Large intestine (tissue), 12 donors: ENCODE measurements at places on chromosomes 6 and 20. TPM values are rescaled to one million over a fixed set of nuclear protein-coding genes. Genes with fewer than 3 reads are reported as not detected.

- H3K27ac ChIP-seq = peak overlapping the region; percentile 59
- H3K36me3 ChIP-seq = peaks cover 50% of the 10 kb centered on the region
- H3K4me3 ChIP-seq = no peak overlapping the region
Observed at GRCh38 chr6:157181649-157182048, 141.7 kb downstream of the TMEM242 start.

GRCh38 chr6:73262671-73263569 lies at the start of gene KHDC1:
Gene KHDC1 (minus strand): TSS chr6:73263196. CDS start chr6:73242517, 20,679 bp downstream.
- H3K4me1 ChIP-seq = peaks cover 6% of the 10 kb centered on the region
- H3K4me3 ChIP-seq = peak within 1 kb of the TSS; percentile 65

Gene ZC2HC1B
- not detected for polyA plus RNA-seq

GRCh38 chr20:48455651-48456365 lies 372.0 kb downstream of the PREX1 start:
- no peaks in the 10 kb centered on the region for H3K36me3 ChIP-seq
- no peak overlapping the region for H3K27ac ChIP-seq
- no peaks in the 10 kb centered on the region for H3K4me1 ChIP-seq
- H3K4me3 ChIP-seq = no peak overlapping the region

Gene FRK
- polyA plus RNA-seq = 10.7 TPM

Gene ENPP1
- polyA plus RNA-seq = 9.5 TPM

DNA sequence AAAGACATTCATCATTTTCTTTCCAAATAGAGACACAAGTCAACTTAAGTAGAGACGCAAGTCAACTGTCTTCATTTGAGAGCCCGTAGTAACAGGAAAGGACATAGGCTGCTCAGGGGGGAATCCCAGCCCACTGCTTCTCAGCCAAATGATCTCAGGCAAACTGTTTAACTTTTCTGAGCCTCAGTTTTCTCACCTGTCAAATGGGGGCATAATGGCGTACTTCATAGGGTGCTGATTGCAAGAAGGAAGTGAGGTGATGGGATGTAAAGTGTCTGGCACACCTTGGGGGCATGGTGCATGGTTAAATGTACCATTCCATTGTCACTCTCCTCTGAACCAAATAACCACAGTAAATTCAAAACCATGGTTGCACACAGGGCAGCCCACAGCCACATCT lies 96.5 kb downstream of the EYA2 start:
- H3K27ac ChIP-seq = no peak overlapping the region
- H3K27me3 ChIP-seq = peaks cover 3% of the 10 kb centered on the region
- H3K36me3 ChIP-seq = no peaks in the 10 kb centered on the region
- no peak overlapping the region for H3K4me3 ChIP-seq

DNA sequence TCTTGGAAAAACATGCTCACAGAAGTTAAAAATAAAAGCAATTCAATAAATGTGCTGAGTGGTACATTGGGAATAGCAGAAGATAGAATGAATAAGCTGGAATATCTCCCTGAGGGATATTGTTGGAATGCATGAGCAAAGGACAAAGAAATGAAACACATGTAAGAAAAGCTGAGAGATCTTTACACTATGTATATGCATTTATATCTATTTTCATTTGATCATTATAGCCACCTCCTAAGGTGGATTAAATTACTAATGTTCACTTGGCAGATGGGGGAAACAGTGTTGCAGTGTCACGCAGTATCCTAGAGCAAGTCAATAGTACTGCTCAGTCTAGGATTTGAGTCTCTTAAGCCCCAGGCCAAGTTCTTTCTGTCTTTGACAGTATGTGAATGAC lies 542.0 kb upstream of the MARCKS start:
- H3K36me3 ChIP-seq = no peaks in the 10 kb centered on the region
- no peak overlapping the region for H3K4me3 ChIP-seq
- no peak for DNase-seq
- no peak overlapping the region for H3K27ac ChIP-seq
- no peaks in the 10 kb centered on the region for H3K27me3 ChIP-seq

DNA sequence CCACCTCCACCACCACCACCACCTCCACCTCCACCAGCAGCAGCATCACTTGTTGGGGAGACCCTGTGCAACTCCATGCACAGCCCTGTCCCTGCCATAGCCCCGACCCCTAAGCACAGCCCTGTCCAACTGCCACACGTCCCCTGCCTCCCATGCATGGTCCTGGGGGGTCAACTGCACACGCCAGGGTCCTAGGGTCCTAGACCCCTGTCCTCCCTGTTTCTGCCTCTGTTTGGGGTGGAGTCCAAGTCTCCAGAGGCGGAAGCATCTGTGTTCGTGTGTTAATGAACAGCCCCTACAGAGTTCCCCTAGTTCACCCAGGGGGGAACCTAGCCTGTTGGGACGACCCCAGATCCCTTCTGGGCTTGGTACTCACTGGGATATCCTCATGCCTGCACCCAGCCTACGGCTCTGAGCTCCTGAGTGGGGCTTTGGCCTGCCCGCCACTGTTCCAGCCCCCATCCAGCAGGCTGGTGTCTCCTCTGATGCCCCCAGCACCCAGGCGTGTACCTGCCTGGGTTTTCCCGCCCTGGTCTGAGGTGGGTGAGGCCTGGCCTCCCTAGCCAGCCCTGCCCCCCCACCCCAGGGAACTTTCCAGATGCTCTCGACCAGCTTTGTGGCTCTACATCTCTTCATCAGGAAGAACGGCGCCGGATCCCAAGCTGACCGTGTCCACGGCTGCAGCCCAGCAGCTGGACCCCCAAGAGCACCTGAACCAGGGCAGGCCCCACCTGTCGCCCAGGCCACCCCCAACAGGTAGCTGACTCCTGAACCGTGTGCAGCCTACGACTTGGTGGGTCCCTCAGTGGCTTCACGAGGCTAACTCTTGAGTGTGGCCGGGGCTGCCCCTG lies 2.5 kb upstream of the TNFRSF6B start:
- H3K4me3 ChIP-seq = no peak overlapping the region
- H3K36me3 ChIP-seq = peaks cover 25% of the 10 kb centered on the region
- H3K4me1 ChIP-seq = peaks cover 11% of the 10 kb centered on the region
- no peak overlapping the region for H3K27ac ChIP-seq

Gene FANCE
- 9.6 TPM for polyA plus RNA-seq

Gene UNC5CL
- 164 TPM for polyA plus RNA-seq

DNA sequence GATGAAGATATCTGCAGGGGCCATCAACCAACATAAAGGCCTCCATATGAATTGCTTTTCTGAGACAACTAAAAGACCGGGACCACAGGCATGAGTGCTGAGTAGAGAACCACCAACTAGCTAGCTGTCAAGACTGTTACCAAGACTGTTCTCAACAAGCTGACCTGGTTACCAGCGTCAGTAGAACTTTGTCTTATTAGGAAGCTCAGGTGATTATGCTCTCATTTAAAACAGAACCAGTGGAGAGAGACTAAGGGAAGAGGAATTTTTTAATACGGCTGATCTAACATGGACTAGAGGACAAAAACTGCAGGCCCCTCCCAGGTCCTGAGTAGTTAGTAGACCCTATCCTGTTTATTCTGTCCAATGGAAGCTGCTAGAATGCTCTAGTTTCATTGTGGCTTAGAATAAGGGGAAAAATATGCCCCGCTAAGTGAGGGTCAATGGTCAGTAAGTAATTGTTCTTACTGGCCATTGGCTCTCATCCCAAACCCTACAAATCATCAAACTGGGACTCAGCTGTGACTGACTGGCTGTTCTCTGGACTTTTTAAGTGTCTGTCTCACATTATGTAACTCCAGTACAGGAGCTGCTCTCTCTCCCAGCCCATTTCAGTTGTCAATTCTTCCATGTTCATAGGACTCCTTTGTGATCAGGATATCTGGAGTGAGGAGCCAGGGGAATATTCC lies 3.8 kb upstream of the DYNLRB1 start:
- H3K4me3 ChIP-seq = no peak overlapping the region
- peak overlapping the region; percentile 66 for H3K27ac ChIP-seq
- DNase-seq = peak; percentile 52
- H3K4me1 ChIP-seq = peaks cover 26% of the 10 kb centered on the region
- no peaks in the 10 kb centered on the region for H3K27me3 ChIP-seq

GRCh38 chr6:90492369-90492768 lies 94.5 kb downstream of the MAP3K7 start:
- no peaks in the 10 kb centered on the region for H3K4me1 ChIP-seq
- no peak overlapping the region for H3K4me3 ChIP-seq
- H3K27ac ChIP-seq = no peak overlapping the region
- H3K27me3 ChIP-seq = peaks cover 2% of the 10 kb centered on the region
- DNase-seq = no peak
- H3K36me3 ChIP-seq = no peaks in the 10 kb centered on the region

- H3K4me3 ChIP-seq = no peak overlapping the region
- H3K4me1 ChIP-seq = no peaks in the 10 kb centered on the region
- no peak for DNase-seq
- peaks cover 4% of the 10 kb centered on the region for H3K27me3 ChIP-seq
Observed at GRCh38 chr6:170011204-170012036, 260.0 kb downstream of the ERMARD start.

DNA sequence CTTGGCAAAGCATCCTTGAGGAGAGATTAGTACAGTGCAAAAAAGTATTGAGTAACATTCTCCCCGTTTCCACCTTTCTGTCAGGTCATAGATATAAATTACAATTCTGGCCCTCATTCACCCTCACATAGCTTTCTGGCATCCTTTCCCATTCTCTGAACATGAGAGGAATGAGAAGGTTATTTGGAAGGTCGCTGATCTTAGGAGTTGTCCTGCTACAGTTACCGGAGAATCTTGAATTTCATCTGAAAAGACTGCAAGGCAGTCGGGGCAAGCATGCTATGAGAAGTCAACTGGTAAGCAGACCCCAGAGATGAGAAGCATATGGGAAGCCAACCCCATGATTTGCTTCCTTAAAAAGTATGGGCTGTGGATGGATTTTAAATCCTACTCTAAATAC lies 166.7 kb upstream of the CENPW start:
- no peak for DNase-seq
- no peaks in the 10 kb centered on the region for H3K27me3 ChIP-seq
- no peak overlapping the region for H3K27ac ChIP-seq
- no peak overlapping the region for H3K4me3 ChIP-seq

- peak; percentile 36 for DNase-seq
- no peak overlapping the region for H3K4me3 ChIP-seq
- H3K27me3 ChIP-seq = no peaks in the 10 kb centered on the region
- H3K36me3 ChIP-seq = peaks cover 3% of the 10 kb centered on the region
Observed at GRCh38 chr20:18632196-18632789, 44.4 kb downstream of the DTD1 start.

Gene PPP1R14C
- polyA plus RNA-seq = 2.9 TPM

Gene BCAS1
- polyA plus RNA-seq = 29.2 TPM

- no peaks in the 10 kb centered on the region for H3K4me1 ChIP-seq
- no peak overlapping the region for H3K4me3 ChIP-seq
- H3K27me3 ChIP-seq = no peaks in the 10 kb centered on the region
- DNase-seq = no peak
- peaks cover 4% of the 10 kb centered on the region for H3K36me3 ChIP-seq
Observed at GRCh38 chr6:33568826-33569570, 11.1 kb downstream of the BAK1 start.

GRCh38 chr6:67608099-67608749 lies 1026.9 kb upstream of the ADGRB3 start:
- H3K4me1 ChIP-seq = no peaks in the 10 kb centered on the region
- no peak for DNase-seq

GRCh38 chr6:122360809-122361208 lies 38.6 kb upstream of the HSF2 start:
- H3K27ac ChIP-seq = no peak overlapping the region
- no peak overlapping the region for H3K4me3 ChIP-seq
- no peaks in the 10 kb centered on the region for H3K36me3 ChIP-seq
- DNase-seq = no peak

DNA sequence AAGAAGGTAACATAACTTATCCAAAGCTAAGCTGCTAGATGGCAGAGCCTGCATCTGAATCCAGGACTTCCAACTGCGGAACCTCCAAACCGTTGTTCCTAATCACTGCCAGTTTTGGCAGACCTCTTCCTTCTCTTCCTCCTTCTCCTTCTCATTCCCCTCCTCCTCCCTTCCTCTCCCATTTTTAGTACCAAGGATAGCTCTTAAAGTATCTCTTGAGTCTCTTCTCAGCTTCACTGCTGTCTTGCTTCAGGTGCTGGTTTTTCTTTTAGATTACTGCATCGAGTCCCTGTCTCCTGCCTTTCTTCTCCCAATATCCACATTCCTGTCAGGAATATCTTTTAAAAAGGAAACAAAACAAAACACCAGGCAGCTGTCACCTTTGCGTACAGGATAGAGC lies 77.1 kb downstream of the CDYL start:
- no peak overlapping the region for H3K4me3 ChIP-seq
- no peak for DNase-seq
- H3K27me3 ChIP-seq = no peaks in the 10 kb centered on the region
- no peaks in the 10 kb centered on the region for H3K36me3 ChIP-seq
- H3K27ac ChIP-seq = peak overlapping the region; percentile 22

- peaks cover 19% of the 10 kb centered on the region for H3K4me1 ChIP-seq
- no peaks in the 10 kb centered on the region for H3K27me3 ChIP-seq
- H3K27ac ChIP-seq = no peak overlapping the region
- no peak for DNase-seq
- peaks cover 42% of the 10 kb centered on the region for H3K36me3 ChIP-seq
Observed at GRCh38 chr6:7419065-7419464, 29.5 kb downstream of the RIOK1 start.

Gene PNPLA1
- 3.3 TPM for polyA plus RNA-seq

Gene FLRT3
- polyA plus RNA-seq = 96.3 TPM

GRCh38 chr6:1230689-1231605 lies 81.0 kb upstream of the FOXQ1 start:
- no peaks in the 10 kb centered on the region for H3K27me3 ChIP-seq
- no peak overlapping the region for H3K4me3 ChIP-seq
- no peak for DNase-seq
- H3K36me3 ChIP-seq = no peaks in the 10 kb centered on the region

DNA sequence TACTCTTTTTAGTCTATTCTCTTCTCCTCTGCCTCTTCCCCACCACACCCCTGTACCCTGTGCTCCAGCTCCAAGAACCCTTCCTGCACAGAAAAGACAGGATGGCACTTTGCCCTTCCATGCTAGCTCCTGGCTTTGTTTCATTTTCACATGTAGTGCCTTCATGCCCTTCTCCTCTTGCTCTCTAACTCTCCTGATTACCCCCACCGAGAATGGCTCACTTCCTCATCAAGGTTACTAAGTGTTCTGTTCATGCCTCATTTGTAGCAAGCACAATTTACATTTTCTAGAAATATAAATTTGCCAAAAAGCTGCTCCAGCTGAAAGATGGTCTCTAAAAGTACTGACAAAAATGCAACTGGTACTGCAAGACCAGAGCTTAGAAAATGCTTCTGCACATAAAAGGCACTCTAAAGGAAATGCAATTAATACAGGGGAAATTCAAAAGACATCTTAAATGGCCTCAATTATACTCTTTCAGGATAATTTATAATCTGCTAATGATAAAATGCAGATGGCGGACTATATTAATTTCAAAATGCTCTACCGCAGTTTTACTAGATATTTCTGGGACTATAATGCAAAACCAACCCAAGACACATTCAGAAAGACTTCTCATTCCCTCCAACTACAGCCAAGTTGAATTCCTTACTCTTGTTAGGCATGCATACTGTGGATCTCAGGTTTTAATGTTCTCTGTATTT lies 570.2 kb downstream of the PRKN start:
- no peaks in the 10 kb centered on the region for H3K4me1 ChIP-seq
- H3K27me3 ChIP-seq = no peaks in the 10 kb centered on the region
- no peak for DNase-seq
- no peak overlapping the region for H3K4me3 ChIP-seq
- no peaks in the 10 kb centered on the region for H3K36me3 ChIP-seq
- H3K27ac ChIP-seq = no peak overlapping the region
